ENCODE measurements at places on chromosomes 11 and 22.

GRCh38 chr11:36192425-36193289 is 96.6 kb downstream of the COMMD9 start:
- DNase-seq: no peak

DNA sequence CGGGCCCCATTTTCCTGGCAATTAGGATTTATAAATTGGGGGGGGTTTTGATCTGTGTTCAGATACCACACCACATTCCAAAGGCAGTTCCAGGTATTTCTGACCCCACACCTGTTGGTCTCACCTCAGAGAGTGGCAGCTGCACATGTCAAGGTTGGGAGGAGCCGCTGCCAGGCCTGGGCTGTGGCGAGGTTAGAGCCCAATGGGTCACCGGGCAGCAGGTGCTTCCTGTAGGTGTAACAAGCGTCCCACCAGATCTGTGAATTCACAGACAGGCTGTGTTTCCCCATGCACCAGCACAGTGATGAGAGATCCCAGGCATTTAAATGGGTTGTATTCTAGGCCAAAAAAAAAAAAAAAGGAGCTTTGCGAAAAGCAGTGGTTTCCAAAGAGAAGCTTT is 58.6 kb downstream of the CABIN1 start:
- no peak for DNase-seq

DNA sequence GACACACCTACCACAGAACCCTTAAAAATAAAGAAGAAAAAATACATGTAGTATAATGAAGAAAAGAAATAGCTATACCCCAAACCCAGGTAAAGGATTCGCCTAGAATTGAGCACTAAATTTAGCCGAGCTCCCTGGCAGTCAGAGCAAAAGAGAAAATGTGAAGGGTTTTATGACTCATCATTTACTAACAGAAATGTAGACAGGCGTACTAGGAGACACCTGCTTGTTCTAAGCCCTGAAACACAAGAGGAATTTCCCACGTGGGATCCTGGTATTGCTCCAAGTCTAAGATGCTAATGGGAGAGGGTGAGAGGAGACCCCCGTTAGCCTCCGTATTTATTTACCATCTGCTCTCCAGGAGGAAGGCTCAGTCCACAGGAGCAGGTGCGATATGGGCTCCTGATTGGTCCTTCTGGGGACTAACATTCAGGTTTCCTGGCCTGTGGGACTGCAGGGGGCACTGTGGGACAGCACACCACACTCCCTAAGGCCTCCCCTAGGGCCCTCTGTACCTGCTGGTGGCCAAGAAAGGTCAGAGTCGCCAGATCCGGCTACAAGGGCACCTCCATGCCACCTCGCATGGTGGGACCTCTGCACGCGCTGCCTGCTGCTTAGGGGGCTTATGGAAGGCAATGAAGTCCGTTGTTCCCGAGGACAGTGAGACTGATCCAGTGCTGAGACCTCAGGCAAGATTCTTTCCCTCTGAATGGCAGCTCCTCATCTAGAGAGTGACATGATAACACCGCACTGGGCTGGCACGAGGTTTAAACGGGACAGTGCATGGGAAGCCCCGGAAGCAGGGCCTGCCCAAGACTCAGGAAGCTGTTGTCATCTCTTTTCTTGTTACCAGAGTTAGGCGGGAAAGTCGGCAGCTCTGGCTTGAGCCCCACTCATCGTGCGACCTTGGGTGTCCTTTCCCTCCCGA is 25.8 kb downstream of the KCNC1 start:
- no peak for DNase-seq

DNA sequence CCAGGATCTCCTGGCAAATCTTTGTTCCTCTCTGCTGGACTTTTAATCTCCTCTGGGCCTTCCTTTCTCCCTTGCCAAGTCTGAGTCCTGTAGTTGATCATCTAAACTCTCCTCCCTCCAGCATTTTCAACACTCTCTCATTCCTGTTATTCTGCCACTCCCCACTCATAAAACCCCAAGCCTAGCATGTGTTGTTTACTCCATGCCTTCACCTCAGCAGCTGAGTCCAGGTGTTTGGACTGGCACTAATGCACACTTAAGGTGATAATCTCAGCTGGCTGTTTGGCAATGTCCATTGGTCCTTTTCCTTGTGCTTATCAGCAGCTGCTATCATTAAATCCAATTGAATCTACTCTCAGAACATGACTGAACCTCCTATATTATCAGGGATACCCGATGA is 876.8 kb upstream of the TENM4 start:
- DNase-seq: no peak

DNA sequence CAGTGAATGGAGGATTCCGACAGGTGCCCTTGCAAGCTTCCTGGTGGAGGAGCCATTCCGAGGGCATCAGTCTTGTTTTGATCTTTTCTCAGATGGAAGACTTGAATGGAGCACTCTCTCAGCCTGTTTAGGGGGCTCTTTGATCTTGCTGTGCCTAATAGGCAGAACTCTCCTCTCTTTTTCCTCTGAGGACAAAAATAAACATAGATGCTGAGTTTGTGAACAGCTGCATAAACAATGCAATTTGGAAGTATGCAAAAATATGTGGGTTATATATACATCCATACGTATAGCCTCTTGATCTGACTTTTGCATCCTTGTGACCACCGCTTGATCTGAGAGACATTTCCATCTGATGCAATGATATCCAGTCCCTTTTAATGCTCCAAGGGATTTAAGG is 29.1 kb downstream of the BARX2 start:
- no peak for DNase-seq

GRCh38 chr11:95483339-95483738 is 252.3 kb upstream of the SESN3 start:
- no peak for DNase-seq
